ENCODE measurements at places on chromosomes 7 and 10.

- no peak for DNase-seq
Observed at GRCh38 chr10:124899151-124899550, 42.8 kb upstream of the ZRANB1 start.

DNA sequence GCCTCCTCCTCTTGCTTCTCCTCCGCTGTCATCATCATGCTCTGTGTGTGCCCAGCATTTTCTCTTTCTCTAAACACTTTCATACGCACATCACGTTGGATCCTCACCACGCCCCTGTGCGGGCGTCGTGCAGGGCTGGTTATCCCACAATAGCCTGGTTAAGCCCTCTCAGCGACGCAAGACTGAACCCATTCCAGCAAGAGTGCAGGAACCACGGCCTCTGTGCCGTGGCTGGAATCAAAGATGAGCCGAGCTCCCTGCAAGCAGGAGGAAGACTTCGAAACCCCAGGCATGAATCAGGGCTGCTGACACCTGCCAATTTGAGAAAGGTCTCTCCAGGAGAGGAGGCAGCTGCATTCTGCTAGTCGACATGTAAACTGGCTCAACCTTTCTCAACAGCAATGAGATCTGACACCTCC, 74.8 kb upstream of the FOXK1 start:
- DNase-seq: no peak

GRCh38 chr10:124592736-124593430, 131.3 kb downstream of the LHPP start:
- no peak for DNase-seq

DNA sequence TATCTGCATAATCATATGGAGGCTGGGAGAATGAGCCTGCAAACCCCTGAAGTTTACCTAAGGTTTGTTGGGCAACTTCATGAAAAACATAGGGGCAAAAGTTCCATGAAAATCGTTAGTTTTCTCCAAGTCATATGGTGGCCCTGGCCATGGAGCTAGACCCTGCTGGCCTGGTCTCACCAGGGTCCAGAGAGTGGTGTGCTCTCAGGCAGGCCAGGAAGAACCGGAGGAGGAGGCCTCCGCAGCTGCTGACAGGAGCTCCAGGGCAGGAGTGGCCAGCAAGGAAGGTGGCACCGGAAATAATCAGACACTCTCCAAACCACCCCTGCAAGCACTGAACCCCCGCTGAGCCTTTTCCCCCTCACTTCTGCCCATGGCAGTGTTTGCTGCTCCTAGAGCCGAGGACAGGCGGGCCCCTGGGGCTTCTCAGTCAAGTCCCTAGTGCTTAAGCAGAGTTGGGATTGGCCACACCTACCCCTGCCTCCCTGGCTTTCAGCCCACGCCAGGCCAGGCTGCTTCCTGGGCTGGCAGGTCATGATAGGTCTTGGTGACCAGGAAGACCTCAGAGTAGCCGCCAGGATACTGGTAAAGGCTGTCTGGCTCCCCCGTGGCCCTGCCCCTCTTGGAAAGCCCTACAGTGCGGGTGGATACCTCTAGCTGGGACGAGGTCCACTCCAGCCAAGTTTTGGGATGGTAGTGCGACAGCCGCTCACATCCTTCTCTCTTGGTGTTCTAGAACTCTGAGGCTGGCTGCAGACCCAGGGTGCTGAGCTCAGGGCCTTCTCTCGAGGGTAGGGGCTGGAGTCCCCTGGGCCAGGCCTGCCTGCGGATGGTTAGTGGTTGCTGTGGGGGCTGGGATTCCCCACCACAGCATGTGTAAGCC, 242.8 kb downstream of the MGMT start:
- DNase-seq: no peak

DNA sequence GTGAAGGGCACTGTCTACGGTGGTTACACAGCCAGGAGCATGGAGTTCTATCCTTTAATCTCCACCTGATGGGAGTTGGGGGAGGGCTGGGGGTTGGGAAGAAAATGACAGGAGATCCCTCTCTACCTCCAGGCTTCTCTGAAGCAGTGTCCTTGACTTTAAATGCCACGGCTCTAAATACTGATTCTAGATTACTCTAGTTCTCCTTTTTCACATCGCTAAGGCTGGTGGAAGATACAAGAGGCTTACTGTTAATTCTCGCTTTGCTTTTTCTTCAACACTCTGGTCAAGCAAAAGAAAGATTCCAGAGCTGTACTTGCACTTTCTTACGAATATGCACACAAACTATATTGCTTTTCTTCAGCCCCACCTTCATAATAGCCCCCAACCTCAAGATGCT, 30.5 kb downstream of the ARL3 start:
- DNase-seq: no peak

GRCh38 chr10:106705681-106706100, 458.8 kb downstream of the SORCS1 start:
- peak; percentile 3 for DNase-seq

DNA sequence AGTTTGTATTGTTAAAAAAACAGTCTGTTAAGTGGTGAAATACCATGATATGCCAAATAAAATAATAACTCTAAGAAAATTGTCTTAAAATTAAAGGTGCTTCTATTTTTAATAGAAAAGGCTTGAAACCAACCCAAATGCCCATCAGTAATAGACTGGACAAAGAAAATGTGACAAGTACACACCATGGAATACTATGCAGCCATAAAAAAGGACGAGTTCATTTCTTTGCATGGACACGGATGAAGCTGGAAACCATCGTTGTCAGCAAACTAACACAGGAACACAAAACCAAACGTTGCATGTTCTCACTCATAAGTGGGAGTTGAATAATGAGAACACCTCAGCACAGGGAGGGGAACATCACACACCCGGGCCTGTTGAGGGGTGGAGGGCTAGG, 7.1 kb downstream of the CNTNAP2 start:
- no peak for DNase-seq

DNA sequence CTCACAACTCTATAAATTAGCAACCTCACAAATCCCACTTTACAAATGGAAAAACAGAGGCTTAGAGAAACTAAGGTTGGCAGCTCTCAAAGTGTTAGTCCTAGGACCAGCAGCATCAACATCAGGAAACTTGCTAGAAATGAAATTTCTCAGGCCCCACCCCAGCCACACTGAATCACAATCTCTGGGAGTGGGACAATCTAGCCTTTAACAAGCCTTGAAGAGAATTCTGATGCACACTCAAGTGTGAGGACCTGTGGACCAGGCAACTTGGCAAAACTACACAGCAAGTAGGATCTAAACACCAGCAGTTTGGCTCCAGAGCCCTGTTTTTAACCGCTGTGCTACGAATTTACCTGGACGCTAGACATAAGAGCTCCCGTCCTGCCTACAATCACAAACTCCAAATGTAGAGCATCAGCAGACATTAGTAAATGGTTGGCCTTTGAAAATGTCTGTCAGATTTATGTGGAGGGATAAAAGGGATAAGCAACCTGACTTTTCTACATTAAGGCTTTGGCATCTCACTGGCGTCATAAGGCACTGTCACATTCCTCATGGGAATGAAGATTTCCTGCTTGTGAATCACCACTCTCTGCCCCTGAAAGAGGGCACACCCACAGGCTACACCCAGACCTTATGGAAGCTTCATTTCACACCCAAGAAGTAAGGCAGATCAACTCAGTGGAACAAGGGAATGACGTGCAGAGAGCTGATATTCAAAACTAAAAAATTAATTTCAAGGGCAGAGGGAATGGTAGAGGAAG, 34.5 kb downstream of the PPP1R3C start:
- DNase-seq: no peak

DNA sequence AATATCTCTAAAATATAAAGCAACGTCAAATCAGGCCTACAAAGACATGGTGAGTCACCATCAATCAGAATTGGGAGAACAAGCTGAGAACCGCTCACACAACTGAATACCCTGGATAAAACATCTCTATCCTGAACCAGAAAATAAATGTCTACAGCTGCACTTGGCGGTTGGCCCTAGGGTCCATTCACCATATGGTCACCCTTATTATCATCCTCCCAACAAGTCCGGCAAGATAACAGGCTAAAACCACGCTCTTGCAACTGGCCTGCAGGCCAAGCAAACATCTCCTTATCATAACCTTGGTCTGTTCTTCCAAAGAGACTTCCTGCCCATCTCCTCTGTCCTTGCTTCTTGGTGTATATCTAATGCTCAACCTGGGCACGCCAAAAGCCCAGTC, 310.7 kb downstream of the CALN1 start:
- DNase-seq: no peak

- DNase-seq: no peak
Observed at GRCh38 chr10:29285624-29286051, 3.2 kb upstream of the LYZL1 start.

- no peak for DNase-seq
Observed at GRCh38 chr10:131831561-131831960, 69.2 kb upstream of the PPP2R2D start.

GRCh38 chr7:41917-42565, 150.3 kb upstream of the FAM20C start:
- no peak for DNase-seq

DNA sequence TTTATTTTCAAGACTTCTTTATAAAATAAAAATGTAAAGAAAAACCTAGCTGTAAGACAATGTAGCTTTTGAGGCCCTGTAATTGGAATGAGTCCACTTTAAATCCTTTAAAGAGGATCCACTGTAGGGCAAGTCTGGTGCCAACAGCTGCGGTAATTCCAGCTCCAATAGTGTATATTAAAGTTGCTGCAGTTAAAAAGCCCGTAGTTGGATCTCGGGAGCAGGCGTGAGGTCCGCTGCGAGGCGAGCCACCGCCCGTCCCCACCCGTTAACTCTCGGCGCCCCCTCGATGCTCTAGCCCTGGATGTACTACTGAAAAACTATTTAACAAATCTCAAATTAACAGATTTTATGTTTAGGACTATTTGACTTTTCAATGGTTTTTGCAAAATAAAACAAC, 414.7 kb upstream of the SEMA3C start:
- no peak for DNase-seq

GRCh38 chr7:44887293-44887692, 2.0 kb upstream of the PURB start:
- DNase-seq: no peak

DNA sequence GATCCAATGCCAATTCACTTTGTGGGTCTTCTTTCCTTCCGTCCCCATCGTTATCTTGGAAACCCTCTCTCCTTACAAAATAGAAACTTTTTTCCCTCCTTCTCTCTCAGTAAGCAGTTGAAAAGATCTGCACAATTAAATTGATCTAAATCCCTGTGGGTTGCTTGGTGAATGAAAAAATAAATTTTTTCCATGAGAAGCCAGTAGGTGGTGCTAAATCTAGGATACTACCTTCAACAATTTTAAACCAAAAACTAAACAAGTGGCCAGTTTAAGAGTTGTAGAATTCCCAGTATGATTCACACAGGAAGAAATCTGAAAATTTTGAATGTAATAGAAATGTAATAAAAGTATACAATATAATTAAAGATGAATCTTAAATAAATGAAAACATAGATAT, 990.3 kb upstream of the ZNF722 start:
- no peak for DNase-seq

DNA sequence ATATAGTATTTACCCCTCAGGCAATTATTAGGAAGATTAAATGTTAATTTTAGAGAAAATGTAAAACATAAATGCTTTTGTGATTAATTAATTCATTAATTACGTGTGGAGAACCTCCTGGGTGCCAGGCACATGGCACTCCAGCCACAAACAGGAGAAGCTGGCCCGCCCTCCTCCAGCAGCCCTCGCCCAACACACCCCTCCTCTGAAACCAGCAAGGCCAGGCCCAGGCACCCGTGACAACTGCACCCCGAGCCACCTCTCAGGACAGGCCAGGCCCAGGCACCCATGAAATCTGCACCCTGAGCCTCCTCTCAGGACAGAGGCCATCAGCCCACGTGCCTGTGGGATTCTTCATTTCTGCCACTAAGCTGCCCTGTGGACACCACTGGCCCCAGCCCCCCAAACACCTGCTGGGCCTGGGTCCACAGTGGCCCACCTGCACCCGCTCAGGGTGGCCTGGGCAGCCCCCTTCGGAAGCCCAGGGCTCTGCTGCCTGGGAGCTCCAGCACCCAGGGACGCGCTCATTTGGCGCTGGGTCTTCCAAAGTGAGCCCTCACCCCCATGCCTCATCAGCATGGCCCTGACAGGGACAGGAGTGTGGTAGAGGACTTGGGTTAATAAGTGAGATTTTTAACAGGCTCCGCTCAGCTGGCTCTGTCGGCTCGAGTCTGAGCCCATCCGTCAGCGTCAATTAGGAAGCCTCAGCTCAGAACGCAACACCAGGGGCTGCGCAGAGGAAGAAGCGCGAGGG, 482.1 kb downstream of the DNAJB6 start:
- DNase-seq: no peak

- DNase-seq: peak; percentile 34
Observed at GRCh38 chr7:147547252-147547897, 1043.2 kb upstream of the C7orf33 start.

GRCh38 chr7:66054063-66054462, 21.6 kb upstream of the ASL start:
- no peak for DNase-seq

GRCh38 chr7:23938215-23938614, 228.2 kb downstream of the STK31 start:
- DNase-seq: no peak

DNA sequence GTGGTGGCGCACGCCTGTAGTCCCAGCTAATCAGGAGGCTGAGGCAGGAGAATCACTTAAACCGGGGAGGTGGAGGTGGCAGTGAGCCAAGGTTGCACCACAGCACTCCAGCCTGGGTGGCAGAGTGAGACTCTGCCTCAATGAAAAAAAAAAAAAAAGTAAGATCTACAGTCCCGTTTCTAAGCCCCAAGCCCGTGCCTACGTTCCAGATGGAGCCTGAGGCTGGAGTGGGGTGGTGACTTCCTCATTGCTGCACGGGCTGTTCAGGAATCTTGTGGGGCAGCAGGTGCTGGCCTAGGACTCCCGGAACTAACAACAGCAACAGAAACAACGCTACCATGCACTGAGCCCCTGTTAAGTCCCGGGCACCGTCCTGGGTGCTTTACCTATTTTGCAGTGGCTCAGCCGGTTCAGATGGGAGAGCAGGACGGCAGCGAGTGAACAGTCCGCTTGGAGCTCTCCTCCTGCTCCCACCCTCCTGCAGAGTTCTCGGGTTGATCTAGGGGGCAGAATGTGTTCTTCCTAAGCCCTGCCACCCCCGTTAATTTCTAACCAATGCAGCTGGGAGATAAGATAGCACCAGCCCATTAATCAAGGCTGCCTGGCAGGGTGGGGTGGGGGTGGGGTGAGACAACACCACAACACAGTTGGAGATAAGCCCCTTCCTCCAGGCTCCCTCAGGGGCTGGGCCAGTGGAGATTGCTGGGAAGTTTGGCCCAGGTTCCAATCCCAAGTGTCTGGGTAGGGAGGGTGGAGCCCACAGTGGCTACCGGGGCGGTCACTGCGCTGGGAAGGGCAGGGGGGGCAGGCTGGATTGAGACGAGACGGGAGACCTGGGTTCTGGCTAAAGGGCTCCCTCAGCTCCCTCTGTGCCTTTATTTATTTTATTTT, 17.0 kb upstream of the SFRP5 start:
- no peak for DNase-seq
